Endothelial cell of umbilical vein (primary cell): ENCODE measurements at places on chromosomes 2 and 18. TPM values are rescaled to one million over a fixed set of nuclear protein-coding genes. Genes with fewer than 3 reads are reported as not detected.
A peak's percentile ranks its signal among the peaks of the same experiment; 100 is the strongest.

SERPINB12 gene
- not detected in 2 replicates for total RNA-seq

GRCh38 chr2:191818725-191819350 lies 28.1 kb downstream of the CAVIN2 start:
- no peaks in the 10 kb centered on the region for H3K36me3 ChIP-seq
- H3K27ac ChIP-seq = no peak overlapping the region
- no peak overlapping the region for H3K4me3 ChIP-seq
- DNase-seq = peak; percentile 24
- no peaks in the 10 kb centered on the region for H3K4me1 ChIP-seq
- no peaks in the 10 kb centered on the region for H3K27me3 ChIP-seq

DNA sequence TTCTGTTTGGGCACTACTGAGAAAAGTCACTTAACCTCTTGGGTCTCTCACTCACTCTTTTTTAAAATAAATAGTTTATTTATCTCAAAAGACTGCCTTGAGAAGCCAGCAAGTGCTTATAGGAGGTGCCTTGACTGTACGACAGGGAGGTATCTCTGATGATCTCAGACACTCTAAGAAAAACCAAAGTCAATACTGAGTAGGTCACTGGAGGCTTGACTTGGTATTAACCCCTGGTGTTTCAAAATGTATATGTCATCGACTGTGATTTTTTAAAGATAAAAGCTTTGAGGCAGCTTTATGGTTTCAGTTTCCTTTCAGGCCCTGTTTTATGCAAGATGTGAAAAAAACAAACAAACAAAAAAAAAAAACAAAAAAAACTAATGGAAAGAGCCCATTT lies 33.7 kb downstream of the MREG start:
- H3K36me3 ChIP-seq = no peaks in the 10 kb centered on the region
- H3K4me1 ChIP-seq = no peaks in the 10 kb centered on the region
- DNase-seq = no peak
- no peaks in the 10 kb centered on the region for H3K27me3 ChIP-seq

- H3K4me3 ChIP-seq = no peak overlapping the region
- no peaks in the 10 kb centered on the region for H3K27me3 ChIP-seq
- DNase-seq = no peak
- no peaks in the 10 kb centered on the region for H3K4me1 ChIP-seq
- H3K36me3 ChIP-seq = peaks cover 12% of the 10 kb centered on the region
Measured at GRCh38 chr18:68693091-68693815, 21.7 kb downstream of the TMX3 start.
